ENCODE measurements at places on chromosomes 4 and X. TPM values are rescaled to one million over a fixed set of nuclear protein-coding genes. Genes with fewer than 3 reads are reported as not detected.
A peak's percentile ranks its signal among the peaks of the same experiment; 100 is the strongest.

DNA sequence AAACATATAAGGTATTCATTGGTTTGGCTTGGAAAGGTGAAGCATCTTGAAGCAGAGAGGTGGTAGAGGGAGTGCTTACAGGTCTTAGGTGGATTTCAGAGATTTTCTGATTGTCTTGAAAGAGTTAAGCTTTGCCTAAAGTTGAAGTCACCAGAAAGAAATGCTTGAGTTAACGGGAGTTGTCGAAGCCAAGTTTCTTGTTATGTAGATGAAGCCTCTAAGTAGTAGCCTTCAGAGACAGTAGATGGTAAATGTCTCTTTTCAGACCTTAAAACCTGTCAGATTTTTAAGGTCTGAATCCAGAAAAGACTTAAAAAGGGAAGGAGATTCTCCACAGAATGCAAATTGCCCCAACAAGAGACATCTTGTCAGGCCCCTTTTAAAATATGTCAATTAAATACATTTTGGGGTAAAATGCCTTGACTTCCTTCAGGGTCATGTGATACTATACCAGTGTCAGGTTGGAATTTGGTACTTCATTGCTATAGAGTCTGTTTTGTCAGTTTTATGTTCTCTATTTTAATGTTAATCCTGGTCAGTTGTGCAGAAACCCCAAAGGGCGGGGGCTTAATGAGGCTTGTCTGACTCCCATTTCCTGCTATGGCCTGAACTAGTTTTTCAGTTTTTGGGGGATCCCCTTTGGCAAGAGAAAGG is 81.0 kb downstream of the PCDH18 start:
- DNase-seq, result no peak

- no peak for DNase-seq
Observed at GRCh38 chr4:185512516-185512915, 22.8 kb downstream of the PDLIM3 start.

GRCh38 chr4:92307866-92308265 is 4.1 kb downstream of the GRID2 start:
- DNase-seq, result peak; percentile 30

- no peak for DNase-seq
Observed at GRCh38 chr4:1540601-1541375, 134.5 kb upstream of the NKX1-1 start.

DNA sequence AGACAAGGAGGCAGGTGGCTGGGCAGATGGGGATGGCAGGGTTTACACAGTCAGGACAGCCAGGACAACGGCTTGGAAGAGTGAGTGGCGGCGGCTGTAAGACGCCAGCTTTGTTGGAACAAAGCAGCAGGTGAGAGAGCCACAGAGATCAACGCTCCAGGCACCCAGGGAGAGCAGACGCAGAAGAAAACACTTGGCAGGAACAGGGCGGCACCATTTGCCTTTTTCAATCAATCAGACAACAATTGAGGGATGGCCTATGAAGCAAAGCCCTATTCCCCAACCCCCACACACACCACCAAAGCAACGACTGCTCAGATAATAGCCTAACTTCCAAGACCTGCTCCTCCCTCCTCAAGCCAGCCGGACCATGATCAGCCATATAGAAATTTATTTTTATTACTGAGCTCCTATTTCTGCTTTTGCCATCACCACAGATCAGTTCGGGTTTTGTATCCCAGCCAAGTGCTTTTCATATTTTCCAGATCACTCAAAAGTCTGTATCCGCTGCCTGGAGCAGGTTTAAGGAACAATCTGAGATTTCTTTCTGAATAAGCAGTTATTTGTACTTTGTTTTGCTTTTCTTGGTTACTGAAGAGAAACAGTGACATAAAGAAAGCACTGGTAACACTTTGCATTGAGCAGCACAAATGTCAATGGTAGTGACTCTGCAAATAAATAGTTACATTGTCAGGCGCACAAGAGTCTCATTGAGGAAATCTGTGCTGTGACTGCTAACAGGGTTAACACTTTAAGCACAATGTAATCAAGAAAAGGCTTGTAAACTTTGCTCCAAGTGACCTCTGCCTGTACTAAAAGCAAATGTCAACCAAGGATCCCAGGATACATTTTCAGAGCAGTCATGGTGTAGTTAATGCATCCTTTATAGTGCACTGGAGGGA is 81.8 kb upstream of the RBPJ start:
- DNase-seq, result no peak

The MAGEC2 gene
- not detected for total RNA-seq

- no peak for DNase-seq
Observed at GRCh38 chr4:253936-254756, 51.1 kb downstream of the ZNF732 start.

- DNase-seq, result no peak
Observed at GRCh38 chrX:113634565-113634964, 793.9 kb upstream of the AMOT start.

DNA sequence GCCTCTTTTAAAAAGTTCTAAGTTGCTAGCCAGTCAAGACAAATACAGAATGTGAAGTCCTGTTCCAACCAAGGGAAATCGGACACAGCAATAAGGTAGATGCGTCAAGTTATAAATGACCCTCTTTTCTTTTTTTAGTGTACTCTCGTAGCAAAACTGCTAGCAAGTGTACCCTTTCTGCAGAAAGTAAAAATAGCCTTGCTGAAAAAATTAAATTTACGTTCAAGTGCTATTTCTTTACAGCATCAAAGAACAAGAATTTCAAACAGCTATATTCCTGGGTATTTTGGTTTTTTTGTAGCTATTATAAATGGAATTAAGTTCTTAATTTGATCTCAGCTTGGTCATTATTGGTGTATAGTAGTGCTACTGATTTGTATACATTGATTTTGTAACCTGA is 119.2 kb downstream of the NAA11 start:
- no peak for DNase-seq

- DNase-seq, result no peak
Observed at GRCh38 chrX:40885989-40886388, 150.6 kb upstream of the MED14 start.

DNA sequence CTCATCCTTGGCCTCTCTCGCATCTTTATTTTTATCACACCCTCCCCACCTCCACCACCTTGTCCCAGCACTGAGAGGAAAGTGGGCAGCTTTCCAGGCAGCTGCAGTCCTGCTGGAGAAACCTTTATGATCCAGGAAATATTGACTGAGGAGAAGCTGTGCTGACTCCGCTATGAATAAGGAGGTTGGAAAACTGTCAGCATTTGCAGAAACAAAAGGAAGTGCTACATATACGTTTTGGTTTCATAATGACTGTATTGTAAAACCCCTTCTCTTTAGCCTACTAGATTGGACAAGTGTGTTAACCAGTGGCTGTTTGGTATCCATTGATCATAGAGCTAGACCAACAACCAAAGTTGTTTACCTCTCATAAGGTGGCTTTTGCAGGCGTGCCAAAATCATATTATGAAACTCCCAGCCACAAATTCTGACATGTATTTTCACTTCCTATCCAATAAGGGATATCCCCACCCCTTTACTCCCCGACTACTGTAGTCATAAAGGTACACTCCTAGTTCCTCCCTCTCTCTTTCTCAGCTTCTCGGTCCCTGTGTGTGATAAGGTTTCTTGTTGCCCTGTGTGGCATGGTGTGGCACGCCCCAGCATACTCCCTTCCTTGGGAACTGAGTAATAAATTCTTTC is 88.4 kb downstream of the GPR143 start:
- DNase-seq, result no peak

- no peak for DNase-seq
Observed at GRCh38 chrX:136237074-136237473, 14.1 kb downstream of the MAP7D3 start.

DNA sequence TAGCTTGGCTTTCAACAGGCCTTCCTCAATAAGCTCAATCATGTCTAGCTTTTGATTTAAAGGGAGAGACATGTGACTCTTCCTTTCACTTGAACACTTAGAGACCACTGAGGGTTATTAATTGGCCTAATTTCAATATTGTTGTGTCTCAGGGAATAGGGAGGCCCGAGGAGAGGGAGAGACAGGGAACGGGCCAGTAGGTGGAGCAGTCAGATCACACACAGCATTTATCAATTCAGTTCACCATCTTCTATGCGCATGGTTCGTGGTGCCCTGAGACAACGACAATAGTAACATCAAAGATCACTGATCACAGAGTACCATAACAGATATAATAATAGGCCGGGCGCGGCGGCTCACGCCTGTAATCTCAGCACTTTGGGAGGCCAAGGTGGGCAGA is 17.8 kb downstream of the ZNF81 start:
- no peak for DNase-seq

DNA sequence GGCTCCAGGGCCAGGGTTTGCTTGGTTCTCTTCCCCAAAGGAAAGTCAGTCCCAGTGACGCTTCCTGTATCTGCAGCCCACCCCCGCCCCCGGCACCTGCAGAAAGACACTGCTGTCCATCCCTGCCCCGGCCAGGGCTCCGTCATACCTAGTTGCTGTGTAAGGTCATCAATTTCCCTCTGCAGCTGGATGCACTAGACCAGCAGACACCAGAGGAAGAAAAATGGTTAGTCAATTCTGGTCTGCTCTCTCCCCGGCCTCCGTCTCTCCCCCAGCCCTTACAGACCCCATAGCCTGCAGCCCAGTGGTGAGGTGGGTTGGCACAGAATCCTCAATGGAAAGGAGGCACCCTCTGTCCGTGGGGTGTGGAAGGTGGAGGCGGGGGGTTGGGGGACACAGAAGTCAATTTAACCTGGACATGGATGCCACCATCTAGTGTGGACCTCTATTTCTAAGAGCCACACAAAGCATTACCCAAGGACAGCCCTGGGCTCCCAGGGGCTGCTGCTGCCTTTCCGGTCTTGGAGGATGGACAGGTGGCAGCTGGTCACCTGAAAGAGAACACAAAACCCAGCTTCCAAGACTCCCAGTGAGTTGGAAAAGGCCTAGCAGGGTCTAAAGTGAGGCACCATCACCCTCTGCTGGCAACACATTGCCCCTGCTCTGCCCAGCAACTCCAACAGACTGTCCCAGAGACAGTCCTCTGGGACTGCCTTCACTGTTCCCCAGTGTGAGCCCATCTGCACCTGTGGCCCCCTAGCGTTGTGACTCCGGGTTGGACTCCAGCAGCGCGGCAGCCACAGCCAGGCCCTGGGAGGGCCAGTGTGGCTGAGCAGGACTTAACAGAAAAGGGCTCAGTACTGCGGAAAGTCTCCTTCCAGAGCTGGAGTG is 40.2 kb upstream of the NHSL2 start:
- no peak for DNase-seq

The TCEAL5 gene
- 0.28 TPM for total RNA-seq

The DCLK2 gene
- 3.4 TPM for total RNA-seq

The GLUD2 gene
- 2.6 TPM for total RNA-seq

DNA sequence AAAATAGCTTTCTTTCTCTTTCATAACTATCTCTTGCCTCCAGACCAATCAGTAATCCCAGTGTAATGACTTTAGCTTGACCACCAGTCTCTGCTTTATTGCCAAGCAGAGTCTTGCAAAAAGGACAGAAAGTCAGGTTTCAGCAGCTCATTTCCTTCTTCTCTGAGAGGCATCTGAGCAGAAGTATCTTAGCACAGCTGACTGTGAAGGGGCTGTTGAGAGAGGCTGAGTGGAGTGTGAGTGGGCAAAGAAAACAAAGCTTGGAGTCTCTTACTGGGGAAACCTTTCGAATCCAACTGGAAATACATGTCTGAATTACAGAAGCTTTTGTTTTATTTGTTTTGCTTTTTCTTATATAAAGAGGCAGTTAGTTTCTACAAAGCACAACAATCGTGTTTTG is 170.3 kb upstream of the IGFBP7 start:
- DNase-seq, result no peak

GRCh38 chrX:41802958-41803357 is 79.0 kb downstream of the GPR82 start:
- no peak for DNase-seq

DNA sequence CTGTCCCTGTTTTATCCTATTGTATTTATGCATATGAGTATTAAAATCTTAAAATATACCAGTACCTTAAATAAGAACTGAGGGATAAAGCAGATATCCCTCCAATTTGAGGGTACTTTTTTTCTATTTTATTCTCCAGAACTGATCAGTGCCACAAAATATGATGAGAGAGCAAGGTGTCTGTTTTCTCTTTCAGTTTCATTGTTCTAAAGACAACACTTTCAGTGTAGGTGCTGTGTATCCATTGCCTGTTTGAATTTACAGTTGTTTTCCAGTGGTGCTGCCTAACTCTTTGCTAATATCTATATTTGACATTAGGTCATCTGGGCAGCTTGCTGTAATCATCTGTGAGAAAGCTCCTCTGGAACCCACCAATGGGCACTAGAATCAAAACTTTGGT is 394.7 kb downstream of the IL1RAPL1 start:
- no peak for DNase-seq

DNA sequence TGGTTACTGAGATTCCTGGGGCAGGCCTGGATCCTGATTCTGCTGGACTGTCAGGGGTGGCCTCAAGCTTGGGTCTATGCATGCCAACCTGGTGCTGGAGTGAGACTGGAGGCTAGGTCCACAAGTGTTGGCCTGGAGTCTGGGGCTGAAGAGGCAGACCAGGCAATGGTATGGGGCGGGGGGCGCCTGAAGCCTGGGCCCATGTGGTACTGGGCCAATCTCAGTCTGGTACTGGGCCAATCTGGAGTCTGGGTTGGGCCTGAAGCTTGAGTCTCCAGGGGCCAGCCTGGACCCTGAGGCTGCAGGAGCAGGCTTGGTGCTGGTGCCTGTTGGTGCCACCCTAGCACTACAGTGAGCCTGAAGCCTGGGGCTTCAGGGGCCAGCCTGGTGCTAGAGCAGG is 108.9 kb upstream of the ZCCHC13 start:
- no peak for DNase-seq

DNA sequence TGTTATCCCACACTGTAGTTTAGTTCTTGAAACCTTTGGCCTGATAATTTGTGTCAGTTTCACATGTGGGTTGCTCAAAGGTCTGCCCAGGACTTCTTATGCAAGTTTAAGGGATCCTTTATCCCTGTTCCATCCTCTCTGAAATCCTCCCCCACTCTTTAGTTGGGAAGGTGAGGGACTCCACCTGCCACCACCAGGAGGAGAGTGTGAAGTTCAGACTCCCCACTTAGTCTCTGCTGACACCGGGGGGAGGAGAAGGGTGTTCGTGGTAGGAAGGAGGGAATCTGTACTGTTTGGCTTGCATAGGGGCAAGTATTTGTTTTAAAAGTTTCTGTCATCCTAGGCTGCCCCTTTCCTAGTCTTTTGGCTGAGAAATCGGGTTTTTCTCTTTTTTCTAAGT is 211.8 kb downstream of the PPP4R3C start:
- DNase-seq, result no peak

GRCh38 chrX:13649838-13650237 is 3.1 kb upstream of the TCEANC start:
- no peak for DNase-seq

The SYN1 gene
- 0.85 TPM for total RNA-seq

All from kidney (tissue), 22 donors.